ENCODE measurements at places on chromosomes 6 and 20.

DNA sequence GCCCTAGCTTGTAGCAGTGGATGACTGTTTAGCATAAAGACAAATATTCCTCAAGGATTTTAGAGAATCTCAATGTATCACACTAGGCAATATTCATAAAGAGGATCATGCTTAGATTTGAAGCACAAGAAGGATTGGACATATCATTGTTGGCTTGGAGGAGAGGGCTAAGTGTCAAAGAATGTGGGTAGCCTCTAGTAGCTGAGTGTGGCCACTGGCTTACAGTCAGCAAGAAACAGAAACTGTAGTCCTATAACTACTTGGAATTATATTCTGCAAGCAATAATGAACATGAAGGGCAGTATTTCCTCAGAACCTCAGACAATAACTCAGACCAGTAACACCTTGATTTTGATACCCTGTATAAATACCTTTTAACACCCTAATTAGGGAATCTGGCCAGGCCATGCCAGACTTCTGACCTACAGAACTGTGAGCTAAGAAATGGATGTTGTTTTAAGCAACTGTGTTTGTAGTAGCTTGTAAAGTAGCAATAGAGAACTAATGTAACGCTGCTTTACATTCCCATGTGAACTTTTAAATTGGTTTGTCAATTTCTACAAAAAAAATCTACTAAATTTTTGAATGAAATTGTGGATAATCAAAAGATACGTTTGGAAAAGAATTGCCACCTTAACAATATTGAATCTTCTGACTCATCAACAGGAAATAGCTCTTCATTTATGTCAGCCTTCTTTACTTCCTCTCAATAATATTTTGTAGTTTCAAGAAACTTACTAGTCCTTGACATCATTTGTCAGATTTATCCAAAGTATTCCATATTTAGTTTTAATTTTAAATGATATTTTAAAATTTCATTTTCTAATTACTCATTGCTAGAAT, 65.2 kb upstream of the RSPO3 start:
- no peak for DNase-seq

GRCh38 chr6:149217466-149217888, 100.0 kb upstream of the TAB2 start:
- DNase-seq: peak; percentile 53

GRCh38 chr6:110831405-110831804, 16.1 kb upstream of the CDK19 start:
- DNase-seq: no peak

DNA sequence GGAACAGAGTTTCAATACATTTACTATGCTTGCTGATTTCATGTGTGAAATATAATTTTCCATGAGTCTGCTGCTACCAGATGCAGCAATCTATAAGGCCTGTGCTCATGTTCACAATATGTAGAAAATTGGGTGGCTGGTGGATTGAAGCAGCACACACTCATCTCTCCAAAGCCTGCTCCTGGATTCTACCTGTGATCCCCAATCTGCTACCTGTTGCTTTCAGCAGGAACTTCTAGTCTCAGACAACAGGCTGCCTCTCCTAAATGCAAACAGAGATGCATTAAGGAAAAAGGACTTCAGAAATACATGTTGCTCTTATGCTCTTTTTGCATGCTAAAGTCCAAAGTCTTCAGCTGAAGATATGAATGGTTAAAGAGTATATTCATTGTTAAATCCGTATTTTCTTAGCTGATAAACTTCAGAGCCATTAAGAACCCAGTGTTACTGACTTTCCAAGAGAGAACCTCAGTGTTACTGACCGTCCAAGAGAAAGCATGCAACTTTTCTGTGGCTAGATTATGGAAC, 30.9 kb upstream of the MCM9 start:
- no peak for DNase-seq

DNA sequence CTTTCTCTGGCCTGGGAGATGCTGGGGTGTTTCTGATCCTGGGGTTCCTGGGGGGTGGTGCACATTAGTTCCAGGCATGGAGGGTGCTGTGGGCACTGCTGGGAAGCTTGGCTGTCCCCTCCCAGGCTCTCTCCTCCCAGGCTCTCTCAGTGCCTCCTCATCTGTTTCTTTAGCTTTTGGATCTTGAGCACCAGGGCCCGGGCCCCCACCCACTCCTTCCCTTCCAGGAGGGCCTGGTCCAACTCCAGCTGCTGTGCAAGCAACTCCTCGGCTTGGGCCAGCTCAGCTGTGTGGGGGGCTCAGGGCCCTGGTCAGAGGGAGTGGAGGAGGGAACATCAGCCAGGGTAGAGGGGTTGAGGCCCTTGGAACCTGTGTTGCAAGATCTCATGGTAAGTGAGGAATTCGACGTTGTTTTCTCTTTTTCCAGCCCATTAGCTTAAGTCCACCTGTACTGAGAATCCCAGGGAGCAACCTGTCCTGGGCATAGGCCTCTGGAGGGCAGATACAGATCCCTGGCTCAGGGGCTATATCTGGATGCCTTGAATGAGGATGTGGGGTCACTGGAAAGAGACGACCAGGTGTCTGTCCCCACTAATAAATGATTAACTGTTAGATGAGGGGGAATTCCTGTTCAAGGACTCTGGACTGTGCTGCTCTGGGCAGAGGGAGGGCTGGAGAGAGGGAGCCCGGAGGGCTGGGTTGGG, 34.5 kb upstream of the HLA-A start:
- no peak for DNase-seq

GRCh38 chr6:168927026-168927425, 326.6 kb downstream of the THBS2 start:
- DNase-seq: no peak

GRCh38 chr20:59939879-59940128, 301 bp downstream of the PPP1R3D start:
- DNase-seq: no peak

- no peak for DNase-seq
Observed at GRCh38 chr6:4577406-4577805, 198.8 kb upstream of the CDYL start.

DNA sequence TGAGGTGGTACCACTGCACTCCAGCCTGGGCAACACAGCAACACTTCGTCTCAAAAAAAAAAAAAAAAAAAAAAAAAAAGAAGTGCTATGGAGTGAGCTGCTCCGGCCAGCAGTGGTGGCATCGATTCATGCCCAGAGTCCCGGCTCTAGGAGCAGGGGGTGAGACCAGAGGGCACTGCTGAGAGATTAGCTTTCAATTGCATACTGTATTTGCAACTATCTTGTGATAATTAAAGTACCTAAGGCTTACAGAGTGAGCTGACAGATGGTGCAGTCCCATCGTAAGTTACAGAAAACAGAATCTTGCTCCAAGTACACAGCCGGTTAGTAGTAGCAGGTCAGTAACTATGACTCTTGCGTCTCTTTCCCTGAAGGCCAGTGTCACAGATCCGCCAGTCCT, 31.5 kb downstream of the TMEM14B start:
- DNase-seq: no peak

Measured in Kasumi-1 (cell line).